Kidney capillary endothelial cell (primary cell): ENCODE measurements at places on chromosomes 5 and 9.

GRCh38 chr9:77013932-77014596, 5.4 kb upstream of the FOXB2 start:
- DNase-seq: no peak

DNA sequence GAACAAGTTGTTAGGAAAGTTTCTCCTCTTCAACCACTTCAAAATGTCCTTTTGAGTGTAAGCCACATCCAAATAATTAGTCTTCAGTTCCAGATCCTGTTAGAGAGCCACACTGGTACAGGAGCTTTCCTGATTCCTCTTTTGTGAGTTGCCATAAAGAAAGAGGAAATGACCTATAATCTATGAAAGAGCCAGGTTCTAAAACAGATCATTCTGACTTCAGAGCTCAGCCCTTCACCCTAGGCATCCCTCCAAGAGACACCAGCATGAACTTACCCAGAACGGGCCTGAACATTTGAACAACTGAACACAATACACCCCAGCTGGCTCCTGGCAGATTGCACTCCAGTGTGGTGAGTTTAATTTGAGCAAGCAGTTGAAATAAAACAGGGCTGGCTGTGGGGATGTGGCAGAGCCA, 25.7 kb downstream of the SLC1A1 start:
- no peak for DNase-seq

DNA sequence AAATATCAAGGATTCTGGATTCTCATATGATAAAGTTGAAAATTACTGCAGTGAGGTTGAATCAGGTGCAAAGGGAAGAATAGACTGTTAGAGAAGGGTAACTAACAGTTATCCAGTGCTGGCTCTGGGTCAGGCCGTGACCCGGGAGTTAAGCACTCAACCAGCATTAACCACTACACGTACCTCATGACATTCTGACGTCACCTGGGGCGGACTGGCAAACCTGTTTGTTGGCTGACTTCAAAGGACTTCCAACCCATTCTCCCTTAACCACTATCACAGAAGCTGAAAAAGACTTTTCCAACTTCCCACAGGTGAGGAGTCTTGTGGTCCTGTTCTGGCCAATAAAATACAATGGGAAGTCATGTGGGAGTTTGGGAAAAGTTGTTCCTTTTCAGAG, 268.9 kb downstream of the ENC1 start:
- DNase-seq: no peak

DNA sequence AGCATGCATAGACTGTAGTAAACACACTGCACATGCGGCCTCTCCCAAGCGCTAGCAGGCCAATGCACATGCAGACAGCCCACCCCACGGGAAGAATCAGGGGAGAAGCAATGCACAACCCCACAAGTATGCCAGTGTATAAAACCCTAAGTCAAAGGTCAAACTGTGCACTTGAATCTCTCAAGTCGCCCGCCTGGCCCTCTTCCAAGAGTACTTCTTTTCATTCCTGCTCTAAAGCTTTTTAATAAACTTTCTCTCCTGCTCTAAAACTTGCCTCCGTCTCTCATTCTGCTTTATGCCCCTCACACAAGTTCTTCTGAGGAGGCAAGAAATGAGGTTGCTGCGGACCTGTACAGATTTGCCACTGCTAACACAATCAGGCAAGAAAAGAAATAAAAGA, 50.4 kb downstream of the PTPDC1 start:
- DNase-seq: no peak

DNA sequence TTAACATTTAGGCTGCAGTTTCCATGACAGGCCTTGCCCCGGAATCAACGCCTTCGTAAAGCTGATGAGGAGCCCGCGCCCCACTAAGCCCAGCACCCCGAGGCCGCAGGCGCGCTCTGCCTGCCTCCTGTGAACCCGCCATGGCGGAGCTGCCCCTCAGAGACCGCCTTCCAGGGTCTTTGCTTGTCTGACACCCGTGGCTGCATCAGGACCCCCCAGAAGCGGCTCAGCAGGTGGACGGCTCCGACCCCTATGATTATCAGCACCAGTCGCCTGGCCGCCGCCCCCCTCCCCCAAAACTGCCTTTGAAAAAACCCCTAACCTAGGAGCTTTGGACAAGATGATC, 507 bp upstream of the DPH7 start:
- no peak for DNase-seq

GRCh38 chr5:57174128-57174889, 450 bp downstream of the GPBP1 start:
- DNase-seq: no peak

GRCh38 chr5:124576848-124577409, 169.5 kb downstream of the ZNF608 start:
- no peak for DNase-seq

GRCh38 chr9:36110434-36110833, 26.1 kb upstream of the GLIPR2 start:
- DNase-seq: no peak

- no peak for DNase-seq
Observed at GRCh38 chr5:62431735-62432620, 19.4 kb downstream of the IPO11 start.

- DNase-seq: no peak
Observed at GRCh38 chr9:98960409-98960808, 16.7 kb downstream of the COL15A1 start.
